ENCODE measurements at places on chromosomes 13 and 19.

- no peaks in the 10 kb centered on the region for H3K4me1 ChIP-seq
- DNase-seq, result no peak
- H3K27me3 ChIP-seq, result no peaks in the 10 kb centered on the region
- peaks cover 21% of the 10 kb centered on the region for H3K36me3 ChIP-seq
- H3K4me3 ChIP-seq, result no peak overlapping the region
- no peak overlapping the region for H3K27ac ChIP-seq
Measured at GRCh38 chr13:19658831-19659230, 25.4 kb downstream of the MPHOSPH8 start.

GRCh38 chr19:3950871-3951861 lies 18.3 kb downstream of the NMRK2 start:
- peaks cover 7% of the 10 kb centered on the region for H3K36me3 ChIP-seq
- H3K27ac ChIP-seq, result no peak overlapping the region
- peaks cover 17% of the 10 kb centered on the region for H3K4me1 ChIP-seq
- H3K27me3 ChIP-seq, result peaks cover 10% of the 10 kb centered on the region
- peak overlapping the region; percentile 34 for H3K4me3 ChIP-seq
- peak; percentile 22 for DNase-seq

GRCh38 chr13:45696610-45697226 lies 5.4 kb upstream of the CBY2 start:
- no peak overlapping the region for H3K4me3 ChIP-seq
- no peaks in the 10 kb centered on the region for H3K27me3 ChIP-seq
- DNase-seq, result no peak

- H3K27me3 ChIP-seq, result no peaks in the 10 kb centered on the region
- peaks cover 80% of the 10 kb centered on the region for H3K36me3 ChIP-seq
- H3K4me3 ChIP-seq, result no peak overlapping the region
- no peak overlapping the region for H3K27ac ChIP-seq
- H3K4me1 ChIP-seq, result no peaks in the 10 kb centered on the region
Measured at GRCh38 chr19:49106648-49107135, 7.5 kb upstream of the LIN7B start.

DNA sequence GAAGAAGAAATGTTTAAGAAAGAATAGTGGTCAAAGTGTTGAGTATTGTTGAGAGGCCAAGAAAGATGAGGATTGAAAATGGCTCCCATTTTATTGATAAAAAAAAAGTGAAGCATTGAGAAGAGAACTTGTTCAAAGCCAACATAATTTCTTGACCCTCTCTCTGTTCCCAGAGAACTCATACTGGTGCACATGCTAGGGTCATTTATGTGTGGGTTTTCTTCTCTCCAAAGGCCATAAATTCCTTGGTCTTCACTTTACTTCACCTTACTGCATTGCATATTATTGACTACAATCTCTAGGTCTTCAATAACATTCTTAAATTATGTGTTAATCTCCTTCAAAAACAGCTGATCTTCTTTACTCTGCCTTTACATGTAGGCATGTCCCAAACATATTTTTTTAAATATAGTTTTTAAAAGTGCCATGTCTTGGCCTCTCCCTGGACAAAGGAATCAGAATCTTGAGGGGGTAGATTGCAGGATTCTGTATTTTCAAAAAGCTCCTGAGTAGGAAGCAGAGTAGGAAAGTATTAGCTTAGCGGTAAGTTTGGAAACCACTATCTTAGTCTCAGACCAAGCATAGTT lies 1.8 kb upstream of the FNDC3A start:
- no peak overlapping the region for H3K4me3 ChIP-seq
- H3K4me1 ChIP-seq, result peaks cover 2% of the 10 kb centered on the region
- no peak overlapping the region for H3K27ac ChIP-seq
- no peak for DNase-seq
- H3K36me3 ChIP-seq, result no peaks in the 10 kb centered on the region
- no peaks in the 10 kb centered on the region for H3K27me3 ChIP-seq
